GM04503 (cell line): ENCODE measurements at places on chromosomes 3 and 15.

DNA sequence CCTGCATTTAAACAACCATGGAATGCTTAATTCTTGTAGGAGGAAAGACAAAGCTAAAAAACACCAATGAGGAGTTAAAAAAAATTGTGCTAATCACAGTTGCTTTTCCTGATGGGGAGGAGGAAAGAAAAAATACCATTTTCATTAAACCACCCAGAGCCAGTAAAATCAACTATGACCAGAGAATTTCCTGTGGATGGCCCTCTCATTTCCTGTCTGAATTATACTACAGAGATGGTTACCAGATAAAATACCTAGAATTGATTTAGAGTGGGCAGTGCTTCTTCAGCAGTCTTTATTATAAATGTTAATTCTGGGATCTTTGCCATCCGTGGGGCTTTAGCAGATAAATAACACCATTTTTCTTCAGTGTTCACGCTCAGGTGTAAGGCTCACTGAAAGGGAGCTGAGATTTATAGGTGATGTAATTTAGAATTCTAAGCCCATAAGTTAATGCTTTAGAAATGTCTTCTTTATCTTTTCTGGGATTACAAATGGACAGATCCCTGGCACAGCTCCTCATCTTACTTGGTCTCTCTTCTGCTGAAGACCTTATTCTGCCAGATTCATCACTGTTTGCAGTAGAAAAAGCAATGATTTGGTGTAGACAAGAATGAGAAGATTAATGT, 37.9 kb downstream of the RETNLB start:
- no peak for DNase-seq

DNA sequence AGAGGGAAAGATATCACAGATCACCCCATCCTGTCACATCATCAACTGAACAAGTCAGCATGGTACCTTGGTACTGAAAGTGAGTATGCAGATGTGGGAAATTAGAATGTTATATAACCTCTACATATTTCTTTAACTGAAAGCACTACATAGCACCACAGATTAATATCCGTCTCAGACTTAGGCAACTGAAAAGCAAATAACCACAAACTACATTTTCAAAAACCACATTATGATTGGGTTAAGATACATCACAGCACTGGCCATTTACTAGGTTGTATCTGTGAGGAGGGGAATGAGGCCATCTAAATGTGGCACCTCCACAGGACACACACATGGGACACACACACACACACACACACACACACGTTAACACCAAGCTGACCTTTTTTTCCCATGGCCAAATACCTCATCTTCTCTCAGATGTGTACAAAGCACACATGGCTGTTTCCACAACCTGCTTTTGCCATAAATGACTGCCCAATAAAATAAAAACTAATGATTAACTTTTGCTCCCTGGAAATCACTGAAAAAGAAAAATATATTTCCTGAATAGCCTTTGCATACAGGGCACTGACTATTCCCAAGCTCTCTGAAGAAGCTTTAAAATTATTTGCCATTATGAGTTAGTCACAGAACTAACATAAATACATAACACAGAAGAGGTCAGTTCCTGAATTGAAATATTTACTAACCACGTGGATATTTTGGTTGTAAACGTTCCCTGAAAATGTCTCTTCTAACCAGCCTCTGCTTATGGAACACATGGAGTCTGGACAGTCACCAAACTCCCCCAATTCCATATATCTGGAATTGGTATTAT, 60.1 kb downstream of the SUMF1 start:
- DNase-seq: no peak

- DNase-seq: no peak
These were observed 31.4 kb upstream of the DUSP7 start for GRCh38 chr3:52087731-52088130.

- DNase-seq: no peak
These were observed 32.6 kb upstream of the ITGA11 start for GRCh38 chr15:68464448-68465090.

GRCh38 chr3:181336597-181336996, 347.1 kb upstream of the DNAJC19 start:
- no peak for DNase-seq
